CD4-positive, alpha-beta T cell treated with Interleukin-15 for 4 hours (primary cell): ENCODE measurements at places on chromosomes 7 and 10.

DNA sequence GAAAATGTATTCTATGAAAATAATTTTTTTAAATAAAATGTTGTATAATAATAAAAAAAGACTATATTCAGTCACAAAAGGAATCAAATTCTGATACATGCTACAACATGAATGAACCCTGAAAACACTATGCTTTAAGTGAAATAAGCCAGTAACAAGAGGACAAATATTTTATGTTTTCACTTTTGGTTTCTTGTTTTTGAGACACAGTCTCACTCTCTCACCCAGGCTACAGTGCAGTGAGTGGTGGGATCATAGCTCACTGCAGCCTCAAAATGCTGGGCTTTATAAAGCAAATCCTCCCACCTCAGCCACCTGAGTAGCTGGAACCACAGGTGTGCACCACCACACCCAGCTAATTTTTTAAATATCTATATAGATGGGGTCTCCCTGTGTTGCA, 64.2 kb downstream of the CNOT4 start:
- DNase-seq: no peak

DNA sequence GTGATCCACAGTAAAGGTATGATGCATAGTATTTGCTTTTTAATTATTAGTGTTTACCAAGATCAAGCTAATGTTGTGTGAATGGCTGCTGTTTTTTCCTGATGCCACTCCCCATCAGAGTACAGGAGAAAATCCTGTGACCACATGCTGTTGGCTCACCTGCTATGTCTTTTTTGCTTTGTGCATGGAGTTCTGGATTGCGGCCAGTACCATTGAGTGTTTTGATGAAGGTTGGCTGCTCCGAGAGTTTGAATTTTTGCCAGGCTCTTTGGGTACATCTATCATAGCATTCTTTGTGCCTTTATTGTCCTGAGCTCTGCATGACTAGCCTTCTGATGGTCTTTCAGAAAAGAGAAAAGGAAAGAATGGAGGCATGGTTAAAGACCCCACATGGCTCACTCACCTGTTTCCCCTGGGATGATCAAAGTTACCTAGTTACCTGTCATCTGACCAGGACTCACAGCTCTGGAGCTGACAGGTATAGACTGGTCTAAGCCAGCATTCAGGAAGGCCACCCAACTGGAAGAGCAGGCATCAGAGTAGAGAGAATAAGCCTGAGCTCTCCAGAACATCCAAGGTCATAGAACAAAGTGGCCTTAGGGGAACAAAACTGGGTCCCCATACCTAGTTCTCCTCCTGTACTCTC, 11.8 kb upstream of the SGPL1 start:
- DNase-seq: no peak

- DNase-seq: no peak
Observed at GRCh38 chr10:132915411-132915810, 27.0 kb downstream of the CFAP46 start.

DNA sequence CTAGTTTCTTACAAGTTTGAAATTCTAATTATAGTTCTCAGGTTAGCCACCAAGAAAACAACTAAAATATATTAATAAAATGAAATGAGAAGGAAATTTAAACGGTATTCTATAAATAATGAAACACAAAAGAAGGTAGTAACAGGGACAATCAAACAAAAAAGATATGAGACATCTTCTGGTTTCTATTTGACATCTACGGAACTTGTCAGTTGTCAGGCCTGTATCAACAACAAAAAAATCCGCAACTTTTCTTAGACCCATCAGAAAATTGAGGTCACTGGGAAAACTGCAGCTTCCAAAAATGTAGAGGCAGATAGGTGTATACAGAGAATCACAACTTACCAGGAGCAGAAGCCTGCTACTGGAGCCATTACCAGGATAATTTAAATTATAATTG, 70.6 kb downstream of the ZPBP start:
- DNase-seq: no peak

- DNase-seq: no peak
Observed at GRCh38 chr10:92849234-92849525, 860 bp downstream of the EXOC6 start.

GRCh38 chr7:129644634-129645230, 33.2 kb downstream of the NRF1 start:
- DNase-seq: no peak

DNA sequence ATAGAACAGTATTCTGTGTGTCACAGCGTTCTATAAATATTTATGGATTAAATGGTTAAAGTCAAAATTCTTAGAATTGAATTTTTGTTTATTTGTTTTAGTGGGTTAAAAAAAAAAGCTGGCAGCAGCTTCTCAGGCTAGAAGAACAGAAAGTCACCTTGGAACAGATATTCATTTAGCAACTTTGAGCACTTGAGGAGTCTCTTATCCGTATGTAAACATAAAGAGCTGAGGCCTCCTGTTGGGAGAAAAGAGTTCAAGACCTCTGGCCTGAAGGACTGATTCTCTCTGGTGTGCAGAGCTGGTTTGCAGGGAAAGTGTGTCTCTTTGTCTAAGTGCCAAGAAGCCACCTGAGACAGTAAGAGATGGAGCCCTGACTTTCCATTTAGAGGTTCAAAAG, 109.9 kb downstream of the HERPUD2 start:
- no peak for DNase-seq

DNA sequence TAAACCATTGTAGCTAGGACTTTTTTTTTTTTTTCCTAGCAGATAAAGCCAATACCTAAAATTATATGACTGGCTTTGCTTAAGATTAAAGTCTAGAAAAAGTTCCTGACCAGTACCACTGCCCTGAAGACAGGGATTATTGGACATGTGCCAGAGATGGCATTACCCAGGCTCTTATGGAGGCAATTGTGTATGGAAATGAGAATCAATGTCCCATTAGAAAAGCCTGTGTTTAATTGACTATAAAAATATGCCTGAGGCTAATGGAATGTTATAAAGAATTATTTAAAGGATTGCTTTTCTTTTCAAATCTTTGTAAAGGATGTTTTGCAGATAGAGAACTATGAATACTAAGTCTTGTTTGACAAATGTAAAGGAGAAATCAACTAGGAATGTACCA, 196.7 kb downstream of the ANK3 start:
- DNase-seq: no peak

GRCh38 chr7:112423987-112424386, 26.3 kb upstream of the IFRD1 start:
- DNase-seq: no peak

GRCh38 chr10:85315657-85316056, 987.3 kb downstream of the CCSER2 start:
- DNase-seq: no peak

GRCh38 chr7:16007911-16008310, 321.4 kb upstream of the MEOX2 start:
- DNase-seq: no peak

DNA sequence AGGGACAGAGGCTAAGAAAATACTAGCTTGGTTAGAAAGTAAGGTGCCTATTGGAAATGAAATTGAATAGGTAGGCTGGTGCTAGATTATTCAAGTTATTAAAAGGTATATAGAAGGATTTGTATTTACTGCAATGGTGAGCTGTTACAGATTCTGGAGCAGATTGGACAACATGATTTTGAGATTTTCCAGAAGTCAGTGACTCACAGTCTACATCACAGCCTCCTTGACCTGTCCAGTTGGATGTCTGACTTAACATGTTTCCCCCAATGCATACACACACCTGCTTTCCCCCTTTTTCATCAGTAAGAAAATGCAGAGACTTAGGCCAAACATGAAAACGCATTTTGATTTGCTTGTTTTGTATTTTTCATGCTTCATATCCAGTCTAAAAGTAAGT, 33.4 kb downstream of the STARD3NL start:
- no peak for DNase-seq

GRCh38 chr7:93972029-93972725, 32.0 kb downstream of the BET1 start:
- no peak for DNase-seq

GRCh38 chr10:77970869-77971803, 44.6 kb upstream of the DLG5 start:
- DNase-seq: no peak

- no peak for DNase-seq
Observed at GRCh38 chr10:37563715-37564108, 293.7 kb downstream of the ZNF248 start.

DNA sequence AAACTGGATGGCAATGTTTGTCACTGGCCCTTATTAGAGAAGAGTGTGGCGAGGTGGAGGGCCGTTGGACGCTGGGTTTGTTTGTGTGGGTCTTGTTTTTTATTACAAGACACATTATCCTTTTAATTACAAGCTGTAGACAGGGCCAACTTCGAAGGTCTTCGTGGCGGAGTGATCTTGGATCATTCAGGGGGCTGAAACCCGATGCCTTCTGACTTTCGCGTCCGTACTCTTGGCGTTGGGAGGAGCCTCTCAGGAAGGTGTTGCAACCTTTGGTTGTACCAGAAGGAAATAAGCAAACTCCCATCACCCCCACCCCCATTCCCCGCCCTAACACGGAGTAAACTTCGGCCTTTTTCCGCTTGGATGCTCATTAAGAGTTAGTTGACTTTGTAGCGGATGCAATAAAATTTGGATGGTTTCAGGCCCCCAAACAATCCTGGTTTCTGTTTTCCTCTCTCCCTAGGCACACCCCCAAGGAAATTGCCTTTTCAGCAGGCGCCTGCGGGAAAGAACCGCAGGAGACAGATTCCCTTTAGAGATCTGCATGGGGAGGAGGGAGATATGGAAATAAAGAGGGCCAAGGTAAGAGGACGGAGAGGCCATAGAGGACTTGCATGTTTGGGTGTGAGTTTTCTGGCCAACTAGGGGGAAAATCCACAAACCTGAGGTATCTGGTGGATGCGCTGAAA, 294.5 kb upstream of the NFE2L3 start:
- DNase-seq: no peak

- no peak for DNase-seq
Observed at GRCh38 chr10:59087486-59087885, 89.0 kb upstream of the PHYHIPL start.

- DNase-seq: no peak
Observed at GRCh38 chr10:63319231-63319630, 146.5 kb downstream of the JMJD1C start.

GRCh38 chr7:149598721-149599308, 101.2 kb upstream of the ZNF746 start:
- DNase-seq: no peak

DNA sequence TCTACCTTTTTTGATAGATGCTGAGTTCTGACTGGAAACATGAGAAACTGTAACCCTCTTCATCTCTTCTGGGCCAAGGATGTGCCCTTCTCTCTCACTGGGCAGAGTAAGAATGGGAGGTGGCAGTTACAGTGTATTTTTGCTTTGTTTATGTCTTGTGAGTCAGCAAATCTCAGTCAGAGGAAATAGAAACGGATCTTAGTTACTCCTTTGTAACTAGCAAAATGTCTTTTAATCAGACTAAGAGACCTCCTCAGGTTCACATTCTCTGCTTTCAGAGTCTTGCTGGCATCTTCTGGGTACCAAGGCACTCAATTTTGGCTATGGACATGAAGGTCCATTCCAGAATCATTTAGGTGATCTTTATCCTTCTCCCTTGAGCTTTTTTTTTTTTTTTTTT, 70.9 kb downstream of the HHEX start:
- no peak for DNase-seq

DNA sequence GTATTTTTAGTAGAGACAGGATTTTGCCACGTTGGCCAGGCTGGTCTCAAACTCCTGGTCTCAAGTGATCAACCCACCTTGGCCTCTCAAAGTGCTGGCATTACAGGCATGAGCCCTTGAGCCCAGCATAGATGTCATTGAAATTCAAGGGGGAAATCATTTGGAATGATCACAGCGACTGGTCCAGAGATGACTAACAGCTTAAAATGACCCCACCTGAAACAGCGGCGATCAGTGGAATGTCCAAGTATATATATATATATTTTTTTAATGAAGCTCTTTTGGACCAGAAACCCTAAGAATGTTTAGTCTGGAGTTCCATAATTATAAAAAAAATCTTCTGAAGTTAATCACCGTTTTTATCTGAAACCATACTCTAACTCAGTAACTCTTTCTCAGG, 12.5 kb upstream of the AKR1E2 start:
- no peak for DNase-seq

DNA sequence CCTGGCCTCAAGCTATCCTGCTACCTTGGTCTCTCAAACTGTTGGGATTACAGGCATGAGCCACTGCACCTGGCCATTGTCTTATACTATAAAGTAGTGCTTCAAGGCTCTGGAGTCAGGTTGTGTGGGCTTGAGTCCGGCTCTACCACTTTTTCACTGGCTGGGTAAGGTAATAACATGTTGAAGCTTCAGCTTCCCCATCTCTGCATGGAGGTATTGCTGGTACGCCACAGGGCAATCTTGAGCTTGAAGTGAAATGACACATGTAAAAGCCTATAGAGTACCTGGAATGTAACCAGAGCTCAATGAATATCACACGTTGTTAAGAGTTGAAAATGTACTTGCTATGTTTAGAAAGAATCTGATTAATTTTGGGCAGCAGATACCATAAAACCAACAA, 120.8 kb downstream of the POU6F2 start:
- no peak for DNase-seq

DNA sequence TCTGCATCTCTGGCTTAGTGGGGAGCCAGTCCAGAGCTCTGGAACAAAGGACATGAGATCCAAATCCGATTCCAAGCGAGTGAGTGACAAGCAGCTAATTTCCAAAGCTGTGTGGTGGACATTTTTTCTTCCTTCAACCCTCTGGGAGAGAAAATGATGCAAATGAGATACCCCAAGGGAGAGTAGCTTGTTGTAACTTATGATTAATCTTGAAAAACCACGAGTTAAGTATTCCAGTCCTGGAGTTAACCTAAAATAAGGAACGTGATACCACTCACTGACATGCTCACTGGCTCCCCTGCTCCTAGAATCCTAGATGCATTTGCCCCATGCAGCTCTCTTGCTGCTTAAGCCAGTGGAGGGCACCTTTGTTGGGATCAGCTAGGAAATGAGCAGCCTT, 116.0 kb upstream of the HABP2 start:
- DNase-seq: no peak

DNA sequence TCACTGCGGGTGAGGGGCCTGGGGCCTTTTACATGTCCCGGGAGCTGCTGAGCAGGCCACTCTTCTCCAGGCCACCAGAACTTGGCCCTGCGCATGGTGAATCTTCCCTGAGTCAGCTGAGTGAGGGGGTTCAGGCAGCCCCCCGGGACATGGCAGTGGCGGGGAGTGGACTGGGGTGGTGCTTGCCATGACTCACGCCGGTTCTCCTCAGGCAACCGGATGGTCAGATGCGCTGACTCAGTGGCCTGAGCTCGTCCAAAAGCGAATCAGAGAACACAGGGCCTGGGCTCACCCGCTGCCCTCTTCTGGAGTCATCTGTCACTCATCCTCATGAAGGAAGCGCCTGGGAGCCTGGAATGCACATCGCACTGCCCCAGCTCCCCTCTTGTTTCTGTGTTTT, 33.5 kb downstream of the HTRA1 start:
- DNase-seq: no peak

- DNase-seq: no peak
Observed at GRCh38 chr7:36658335-36659171, 65.7 kb downstream of the AOAH start.

- DNase-seq: no peak
Observed at GRCh38 chr10:34789966-34790506, 25.1 kb downstream of the PARD3 start.

- no peak for DNase-seq
Observed at GRCh38 chr7:42473099-42473498, 236.1 kb upstream of the GLI3 start.
